Aorta (tissue), 5 donors: ENCODE measurements at places on chromosomes 2 and 18. TPM values are rescaled to one million over a fixed set of nuclear protein-coding genes. Genes with fewer than 3 reads are reported as not detected.

DNA sequence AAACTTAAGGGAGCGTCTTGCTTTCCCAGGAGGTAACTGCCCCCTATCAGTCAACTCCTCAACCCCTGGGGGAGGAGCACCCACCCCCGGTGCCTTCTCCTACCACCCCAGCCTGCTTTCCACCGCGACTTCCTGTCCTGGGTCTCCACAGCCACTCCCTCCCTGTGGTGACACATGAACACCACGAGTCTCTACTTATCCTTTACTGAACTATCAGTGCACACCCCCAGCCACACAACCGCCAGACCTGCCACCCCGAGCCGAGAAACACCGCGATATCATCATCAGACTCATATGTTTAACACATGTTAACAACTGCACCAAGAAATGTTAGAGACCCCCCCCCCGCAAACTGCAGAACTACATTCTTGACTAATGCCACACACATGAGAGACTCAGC lies 43.3 kb downstream of the LONRF2 start:
- DNase-seq: peak; percentile 66

DNA sequence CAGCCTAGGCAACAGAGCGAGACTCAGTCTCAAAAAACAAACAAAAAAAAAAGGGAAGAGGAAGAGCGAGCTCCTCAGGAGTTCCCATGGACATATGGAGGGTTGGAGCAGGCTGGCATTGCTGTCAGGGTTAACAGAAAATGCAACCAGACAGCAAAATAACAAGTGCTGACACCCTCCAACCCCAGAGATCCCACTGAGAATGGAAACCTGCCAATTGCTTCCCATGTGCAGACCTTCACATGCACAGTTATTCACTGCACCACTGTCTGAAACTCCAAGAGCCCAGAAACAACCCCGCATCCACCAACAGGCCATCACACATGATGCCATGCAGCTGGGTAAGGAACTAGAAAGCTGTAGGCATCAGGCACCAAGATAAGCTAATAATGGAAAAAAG lies 43.5 kb downstream of the TFCP2L1 start:
- no peak for DNase-seq

DNA sequence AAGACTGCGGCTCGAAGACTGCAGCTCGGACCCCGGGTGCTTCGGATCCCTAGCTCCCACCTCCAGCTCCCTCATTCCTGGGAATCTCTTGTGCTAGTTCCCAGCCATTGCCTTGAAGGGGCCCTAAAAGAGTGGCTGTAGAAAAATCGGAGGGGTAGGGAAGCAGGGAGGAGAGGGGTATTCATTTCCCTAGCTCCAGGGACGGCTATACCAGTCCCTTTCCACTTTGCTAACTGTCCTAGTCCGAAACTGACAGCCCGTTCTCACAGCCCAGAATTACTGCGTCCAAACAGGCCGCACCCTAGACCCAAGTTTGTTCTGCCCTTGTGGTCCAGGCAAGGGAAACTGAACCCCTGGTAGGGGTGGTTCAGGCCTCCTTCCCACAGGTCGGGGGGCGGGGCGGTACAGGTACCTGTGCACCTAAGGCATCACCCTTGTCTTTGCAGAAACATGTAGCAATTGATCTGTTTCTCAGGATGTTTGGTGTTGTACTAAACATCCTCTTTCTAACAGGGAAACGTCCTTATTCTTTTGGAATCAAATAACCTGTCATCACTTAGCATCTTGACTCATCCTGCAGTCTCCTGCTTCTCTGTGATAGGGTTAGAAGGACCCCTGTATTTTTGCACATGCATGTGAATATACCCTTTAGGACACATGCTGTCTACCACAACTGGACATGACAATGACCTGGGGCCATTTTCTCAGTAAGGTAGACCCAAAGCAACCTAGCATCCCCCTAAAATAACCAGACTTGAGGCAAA lies 4.0 kb downstream of the EMX1 start:
- no peak for DNase-seq

Gene CDH2
- polyA plus RNA-seq: 13.9 TPM

Gene TBR1
- polyA plus RNA-seq: not detected

GRCh38 chr18:14075196-14075595 lies 57.0 kb downstream of the ZNF519 start:
- DNase-seq: no peak

- no peak for DNase-seq
Observed at GRCh38 chr2:142745691-142746090, 131.8 kb upstream of the KYNU start.

Gene PTPRN
- not detected for polyA plus RNA-seq
